ENCODE measurements at places on chromosomes 3 and 15.

DNA sequence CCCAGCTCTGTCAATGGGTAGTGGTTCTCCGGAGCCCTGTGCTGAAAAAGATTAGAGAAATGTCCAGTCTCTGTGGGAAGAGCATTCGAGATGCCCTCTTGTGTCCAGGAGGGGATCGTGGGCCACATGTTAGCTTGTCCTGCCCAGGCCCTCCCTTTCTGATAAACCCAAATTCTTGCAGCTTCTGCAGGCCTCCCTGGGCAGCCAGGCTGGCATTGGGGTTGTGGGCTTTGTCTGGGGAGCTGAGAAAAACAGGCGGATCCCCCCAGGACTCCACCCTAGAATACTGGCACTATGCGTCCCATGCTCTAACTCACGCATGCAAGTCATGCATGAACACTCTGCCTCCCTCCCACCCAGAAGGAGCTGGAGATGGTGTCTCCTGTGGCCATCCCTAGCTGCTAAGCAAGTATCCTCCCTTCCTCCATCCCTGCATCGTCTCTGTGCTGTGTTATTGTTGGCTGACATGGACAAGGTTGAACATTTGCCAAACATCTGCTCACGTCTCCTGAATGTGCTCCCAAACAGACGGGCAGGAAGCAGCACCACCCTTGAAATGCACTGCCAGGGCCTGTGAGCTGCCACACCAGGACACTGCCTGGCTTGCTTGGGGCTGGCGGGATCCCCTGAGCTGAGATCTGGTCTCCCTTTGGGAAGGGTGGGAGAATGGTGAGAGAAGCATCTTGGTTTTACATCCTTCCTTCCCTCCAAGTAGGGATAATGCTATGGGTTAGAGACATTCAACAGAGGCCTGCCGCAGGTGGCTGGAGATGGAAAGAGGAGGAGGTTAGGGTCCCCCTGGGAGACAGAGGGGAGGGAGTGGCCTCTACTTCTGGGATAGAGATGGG, 26.5 kb downstream of the CFAP161 start:
- DNase-seq: no peak

GRCh38 chr15:89630260-89630659, 25.0 kb downstream of the KIF7 start:
- no peak for DNase-seq

GRCh38 chr3:4406746-4407568, 60.1 kb downstream of the SUMF1 start:
- no peak for DNase-seq

GRCh38 chr3:157115069-157116006, 44.6 kb downstream of the CCNL1 start:
- no peak for DNase-seq

GRCh38 chr3:13931172-13931571, 51.3 kb upstream of the WNT7A start:
- DNase-seq: no peak

- DNase-seq: no peak
These were observed 403.8 kb upstream of the ARL6 start for GRCh38 chr3:97360804-97361203.

- DNase-seq: no peak
These were observed 37.2 kb upstream of the ANPEP start for GRCh38 chr15:89851673-89852341.

- DNase-seq: no peak
These were observed 39.3 kb downstream of the PTH1R start for GRCh38 chr3:46916799-46917198.

- no peak for DNase-seq
These were observed 23.9 kb upstream of the GRIP2 start for GRCh38 chr3:14563946-14564539.

DNA sequence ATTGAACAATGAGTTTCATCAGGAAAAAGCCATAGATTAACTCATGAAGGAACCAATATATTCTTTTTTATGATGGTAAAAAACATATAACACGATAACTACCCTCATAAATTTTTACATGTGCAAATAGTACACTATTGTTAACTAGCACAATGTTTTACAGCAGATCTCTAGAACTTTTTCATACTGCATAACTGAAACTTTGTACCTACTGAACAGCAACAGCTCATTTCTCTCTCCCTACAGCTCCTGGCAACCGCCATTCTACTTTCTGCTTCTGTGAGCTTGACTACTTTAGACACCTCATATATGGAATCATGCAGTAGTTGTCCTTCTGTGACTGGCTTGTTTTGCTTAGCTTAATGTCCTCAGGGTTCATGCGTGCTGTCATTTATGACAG, 235.4 kb downstream of the NFKBIZ start:
- DNase-seq: no peak

Measured in activated gamma-delta T cell treated with anti-CD3 and anti-CD28 coated beads, Interleukin-2, amount 50 U/mL, for 16 hours (primary cell).